ENCODE measurements at places on chromosomes 11 and 22.

- no peak for DNase-seq
These were observed 140.0 kb downstream of the AASDHPPT start for GRCh38 chr11:106217456-106217855.

GRCh38 chr11:132147464-132147863 is 777.0 kb downstream of the NTM start:
- no peak for DNase-seq

DNA sequence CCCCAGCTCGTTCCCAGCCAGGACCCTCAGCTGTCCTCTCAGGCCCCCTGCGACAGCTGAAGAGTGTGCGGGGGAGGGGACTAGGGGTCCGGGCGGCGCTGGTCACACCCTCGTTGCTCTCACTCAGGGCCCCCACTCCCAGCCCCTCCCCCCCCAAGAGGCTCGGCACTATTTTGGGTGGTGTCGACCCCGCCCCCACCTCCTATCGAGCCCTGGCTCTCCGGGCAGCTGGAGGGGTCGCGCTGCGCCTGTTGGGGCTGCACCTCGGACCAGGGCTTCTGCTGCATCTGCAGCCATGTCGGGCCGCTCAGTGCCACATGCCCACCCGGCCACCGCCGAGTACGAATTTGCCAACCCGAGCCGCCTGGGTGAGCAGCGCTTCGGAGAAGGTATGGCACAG is at the start of gene HSPB2:
Gene HSPB2, plus strand, starts transcription at position 200 of the 400 bp plus-strand sequence. Its CDS starts 96 bp downstream, at position 296.
- DNase-seq = no peak

- DNase-seq = no peak
These were observed 125.4 kb downstream of the ARHGAP42 start for GRCh38 chr11:100812517-100812916.

DNA sequence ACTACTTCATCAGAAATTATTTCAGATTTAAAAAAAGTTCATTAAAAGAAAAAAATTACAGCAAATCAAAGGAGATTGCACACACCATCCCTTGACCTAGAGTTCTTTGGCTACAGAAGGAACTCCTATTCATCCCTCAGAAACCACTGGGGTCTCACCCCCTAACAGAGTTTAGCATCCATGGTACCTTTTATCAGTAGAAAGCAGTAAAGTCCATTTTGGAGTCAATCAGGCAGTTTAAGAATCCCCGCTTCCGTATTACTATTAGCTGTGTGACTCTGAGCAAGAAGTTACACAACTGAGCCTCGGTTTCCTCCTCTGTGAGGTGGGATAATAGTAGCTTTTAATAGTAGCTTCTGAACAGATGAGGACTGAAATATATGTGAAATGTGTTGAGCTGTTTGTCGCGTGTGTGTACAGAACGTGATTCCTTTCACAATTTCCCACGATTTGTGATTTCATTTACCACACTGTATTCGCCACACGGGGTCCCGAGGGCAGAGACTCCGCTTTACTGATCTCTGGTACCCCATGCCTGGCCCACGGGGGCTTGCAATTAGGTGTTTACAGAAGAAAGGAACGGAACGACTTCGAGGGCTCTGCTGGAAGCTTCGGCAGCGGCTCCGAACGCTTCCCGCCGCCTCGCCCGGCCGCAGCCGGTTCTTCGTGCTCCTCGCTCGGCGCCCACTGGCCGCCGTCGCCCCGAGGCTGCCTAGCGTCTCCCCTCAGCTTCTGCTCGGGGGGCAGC is 72.5 kb upstream of the ZBED5 start:
- peak; percentile 56 for DNase-seq

- DNase-seq = no peak
These were observed 258.4 kb downstream of the DYNC2H1 start for GRCh38 chr11:103367650-103368049.

DNA sequence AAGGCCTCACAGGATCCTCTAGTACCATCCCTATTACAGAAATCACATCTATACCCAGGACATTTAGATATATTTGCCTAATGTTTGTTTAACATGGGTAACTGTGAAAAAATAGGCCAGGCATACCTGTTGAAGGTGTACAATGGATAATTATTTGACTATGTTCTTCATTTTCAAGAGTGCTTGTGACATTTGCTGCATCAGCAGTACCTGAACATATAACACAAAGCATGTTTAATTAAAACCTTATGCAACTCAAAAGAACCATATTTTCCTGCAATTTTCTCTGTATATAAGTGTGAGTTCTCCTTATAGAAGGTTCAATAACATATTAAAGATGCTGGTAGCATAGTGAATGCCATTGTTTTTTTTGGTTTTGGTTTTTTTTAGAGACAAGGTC is 8.5 kb upstream of the CCDC34 start:
- DNase-seq = no peak

DNA sequence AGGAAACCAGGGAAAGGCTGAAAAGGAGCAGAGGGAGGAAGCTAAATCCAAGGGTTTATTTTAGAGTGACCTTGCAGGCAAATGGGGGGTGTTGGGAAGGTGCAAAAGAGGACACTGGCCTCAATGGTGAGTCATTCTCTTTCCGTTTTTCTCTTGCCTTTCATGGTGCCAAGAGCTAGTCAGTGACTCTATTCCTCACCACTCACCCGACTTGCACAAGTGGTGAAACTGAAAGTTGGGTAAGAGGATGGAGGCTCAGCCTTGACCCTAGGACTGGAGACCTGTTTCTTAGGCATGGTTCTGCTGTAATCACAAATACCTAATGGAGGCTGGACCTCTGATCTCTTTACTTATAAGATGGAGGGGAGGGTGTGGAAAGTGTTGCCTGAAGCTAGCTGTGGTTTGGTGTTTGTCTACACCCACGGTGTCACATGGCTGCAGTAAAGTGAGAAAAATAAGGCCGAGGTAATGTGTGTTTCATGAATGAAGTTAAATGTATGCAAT is 67.3 kb upstream of the CREB3L1 start:
- DNase-seq = peak; percentile 19

GRCh38 chr11:5004424-5005274 is 10.0 kb downstream of the OR51L1 start:
- peak; percentile 20 for DNase-seq

DNA sequence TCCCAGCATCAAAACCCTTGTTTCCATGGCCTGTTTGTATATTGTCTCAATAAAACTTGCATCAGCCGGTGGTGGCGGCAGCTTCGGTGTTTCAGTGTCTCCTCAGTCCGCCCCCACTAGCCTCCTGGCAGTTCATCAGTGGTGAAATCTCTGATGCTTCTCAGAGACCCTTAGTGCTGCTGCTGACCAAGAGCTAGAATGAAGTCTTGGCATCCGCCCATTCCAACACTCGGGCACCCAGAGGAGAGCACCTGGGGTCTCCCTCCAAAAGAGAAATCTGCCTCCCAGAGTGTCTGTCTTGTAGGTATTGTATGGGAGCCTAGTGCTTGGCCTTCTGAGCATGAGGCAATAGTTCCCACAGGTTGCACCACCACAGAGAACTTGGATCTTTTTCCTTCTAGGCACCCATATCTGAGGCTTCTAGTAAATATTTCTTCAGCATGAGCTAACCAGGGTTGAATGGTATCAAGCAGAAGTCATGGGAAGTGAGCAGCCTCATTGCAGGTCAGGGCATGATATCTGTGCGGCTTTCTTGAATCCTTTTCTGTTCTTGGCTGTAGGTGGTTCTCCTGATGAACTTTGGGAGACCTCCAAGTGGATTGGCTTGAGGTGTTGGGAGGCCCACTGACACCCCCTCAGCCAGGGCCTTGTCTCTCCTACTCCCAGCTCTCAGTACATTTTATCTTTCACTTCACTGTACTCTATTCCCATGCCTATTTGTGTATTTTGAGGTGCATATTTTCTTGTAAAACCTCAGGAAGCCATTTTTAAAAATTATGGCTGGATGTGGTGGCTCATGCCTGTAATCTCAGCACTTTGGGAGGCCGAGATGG is 13.2 kb upstream of the AIFM3 start:
- no peak for DNase-seq

GRCh38 chr11:111792314-111792713 is 26.1 kb upstream of the PPP2R1B start:
- DNase-seq = no peak

- DNase-seq = peak; percentile 4
These were observed 85.2 kb upstream of the RTL6 start for GRCh38 chr22:44583061-44583760.

- DNase-seq = no peak
These were observed 37.8 kb downstream of the FDX1 start for GRCh38 chr11:110467556-110467955.

GRCh38 chr11:2304506-2305139 is 2.8 kb downstream of the TSPAN32 start:
- no peak for DNase-seq

DNA sequence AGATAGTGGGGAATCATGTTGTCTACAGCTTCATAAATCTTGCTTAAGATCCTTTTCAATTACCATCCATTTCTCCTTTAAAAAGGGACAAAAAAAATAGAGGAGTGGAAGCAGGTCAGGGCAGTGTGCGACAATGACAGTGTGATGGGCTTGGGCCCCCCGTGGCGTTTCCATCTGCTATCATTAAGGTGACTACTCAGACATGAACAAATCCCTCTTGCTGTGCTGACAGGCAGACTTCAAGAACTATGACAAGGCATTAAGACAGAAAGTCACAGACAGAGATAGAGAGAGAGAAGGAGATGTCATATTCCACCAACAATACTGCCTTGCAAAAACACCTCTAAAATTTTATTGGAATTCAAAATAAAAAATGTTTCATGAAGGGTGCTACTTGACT is 263.2 kb downstream of the DCDC1 start:
- DNase-seq = no peak

DNA sequence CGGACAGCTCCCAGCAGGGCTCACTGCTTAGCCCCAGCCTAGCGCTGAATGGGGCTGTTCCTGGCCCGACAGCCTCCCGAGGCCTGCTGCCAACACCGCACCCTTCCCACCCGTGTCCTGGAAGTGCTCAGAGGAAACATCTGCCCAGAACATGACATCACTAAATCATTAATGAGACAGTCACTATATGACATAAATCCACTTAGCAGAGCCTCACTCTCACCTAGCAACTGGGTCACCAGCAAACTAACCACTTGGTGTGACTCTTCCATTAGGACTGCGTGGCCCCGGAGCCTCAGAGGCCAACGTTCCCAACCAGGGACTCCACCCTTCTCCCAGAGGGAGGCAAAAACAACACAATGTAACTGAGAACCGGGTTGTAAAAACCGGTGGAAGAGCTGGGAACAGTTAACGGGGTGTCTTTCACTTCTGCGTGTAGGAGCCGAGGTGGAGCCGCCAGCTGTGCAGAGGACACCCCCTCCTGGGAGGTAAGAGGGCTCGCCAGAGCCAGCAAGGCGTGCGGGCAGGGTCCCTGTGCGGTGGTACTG is 21.4 kb upstream of the PACSIN2 start:
- DNase-seq = no peak

DNA sequence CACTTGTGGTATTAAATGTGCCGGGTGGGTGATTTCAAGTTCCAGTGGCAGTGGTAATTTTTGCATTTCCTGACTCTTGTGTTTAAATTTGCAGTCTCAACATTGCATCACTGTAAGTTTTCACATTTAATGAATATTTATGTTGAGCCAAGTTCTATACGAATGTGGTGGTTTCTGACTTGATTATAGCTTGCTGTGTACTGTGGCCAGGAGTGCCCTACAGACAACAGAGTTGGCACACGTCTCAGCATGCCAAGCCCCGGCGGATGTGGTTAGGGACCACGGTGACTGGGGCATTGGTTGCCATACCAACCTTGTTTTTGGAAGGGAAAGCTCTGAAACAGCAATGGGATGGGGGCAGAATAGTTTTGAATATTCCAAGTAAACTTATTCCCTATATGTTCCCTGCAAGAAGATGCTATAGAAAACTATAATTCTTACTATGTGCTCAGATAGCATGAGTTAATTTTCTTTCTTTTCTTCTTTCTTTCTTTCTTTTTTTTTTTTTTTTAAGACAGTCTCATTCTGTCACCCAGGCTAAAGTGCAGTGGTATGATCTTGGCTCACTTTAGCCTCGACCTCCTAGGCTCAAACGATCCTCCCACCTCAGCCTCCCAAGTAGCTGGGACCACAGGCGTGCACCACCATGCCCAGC is 16.0 kb downstream of the ZNRF3 start:
- peak; percentile 36 for DNase-seq

GRCh38 chr22:45526281-45526680 is 23.6 kb downstream of the FBLN1 start:
- DNase-seq = no peak

- no peak for DNase-seq
These were observed 243.4 kb upstream of the DDI1 start for GRCh38 chr11:103792981-103793468.

GRCh38 chr11:73271936-73272679 is at the start of gene P2RY6:
TSS of gene P2RY6 (plus strand) at chr11:73272338. CDS start at chr11:73296519, 24,181 bp downstream.
- no peak for DNase-seq

DNA sequence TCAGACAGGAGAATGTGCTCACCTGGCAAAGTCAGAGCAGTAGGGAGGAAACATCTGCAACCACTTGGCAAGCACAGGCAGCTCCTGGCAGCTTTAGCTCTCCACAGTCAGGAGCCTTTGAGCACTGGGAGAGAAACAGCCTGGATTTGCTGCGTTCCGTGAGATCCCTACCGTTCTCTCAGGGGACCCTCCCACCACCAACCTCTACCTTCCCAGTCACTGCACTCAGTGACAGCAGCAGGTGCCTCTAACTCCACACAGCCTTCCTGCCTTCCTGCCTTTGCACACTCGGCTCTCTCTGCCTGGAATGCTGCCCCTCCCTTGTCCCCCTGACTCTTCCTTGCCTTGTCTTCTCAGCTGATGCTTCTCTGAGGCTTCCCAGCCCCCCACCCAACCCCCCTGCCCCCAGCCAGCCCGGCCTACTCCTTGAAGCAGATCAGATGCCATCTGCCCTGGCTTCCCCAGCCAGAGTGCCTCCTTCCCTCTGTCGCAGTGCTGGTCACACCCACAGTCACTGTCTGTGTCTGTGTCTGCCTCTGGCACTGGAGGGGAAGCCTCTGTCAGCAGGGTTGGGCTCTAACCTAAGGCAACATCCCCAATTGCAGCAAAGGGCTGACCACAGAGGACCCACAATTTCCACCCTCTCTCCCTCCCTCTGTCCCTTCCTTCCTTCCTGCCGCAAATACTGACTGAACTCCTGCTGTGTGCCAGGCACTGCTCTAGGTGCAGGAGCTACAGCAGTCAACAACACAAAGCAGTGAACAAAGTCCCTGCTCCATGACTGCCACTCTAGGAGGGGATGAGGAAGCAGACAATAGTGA is 14.9 kb upstream of the TSKU start:
- DNase-seq = no peak

DNA sequence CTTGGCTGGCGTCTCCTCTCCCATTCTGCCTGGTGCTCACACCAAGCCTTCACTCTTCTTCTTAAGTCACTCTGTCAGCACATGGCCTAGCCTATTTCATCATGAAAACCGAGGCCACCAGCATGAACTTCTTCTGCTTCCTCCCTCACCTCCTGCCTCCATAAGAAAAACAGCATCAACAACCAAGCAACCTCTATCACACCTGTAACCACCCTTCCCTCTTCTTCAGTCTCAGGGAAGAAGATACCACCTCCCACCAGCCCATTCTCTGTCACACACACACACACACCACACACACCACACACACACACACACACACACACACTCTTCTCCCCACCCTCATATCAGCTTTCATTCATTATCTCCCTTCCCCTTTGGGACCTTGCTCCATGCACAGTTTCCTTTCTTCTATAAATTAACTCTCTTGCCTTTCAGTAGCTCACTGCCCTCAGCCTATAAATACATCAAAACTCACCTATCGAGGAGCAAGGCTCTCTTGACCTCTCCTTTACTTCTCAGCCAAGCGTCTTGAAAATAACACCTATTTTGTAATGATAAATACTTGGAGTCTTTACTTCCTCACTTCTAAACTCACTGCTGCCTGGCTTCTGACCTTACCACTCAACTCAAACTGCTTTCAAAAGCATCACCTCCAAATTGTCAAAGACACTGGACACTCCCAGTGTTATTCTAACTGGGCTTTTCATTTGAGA is 36.6 kb downstream of the SC5D start:
- DNase-seq = peak; percentile 46

Data from natural killer cell (primary cell).